Stimulated activated CD4-positive, alpha-beta T cell treated with anti-CD3 and anti-CD28 coated beads, Interleukin-2, amount 100 ng/mL, for 48 hours (primary cell): ENCODE measurements at places on chromosomes 5 and 9.

DNA sequence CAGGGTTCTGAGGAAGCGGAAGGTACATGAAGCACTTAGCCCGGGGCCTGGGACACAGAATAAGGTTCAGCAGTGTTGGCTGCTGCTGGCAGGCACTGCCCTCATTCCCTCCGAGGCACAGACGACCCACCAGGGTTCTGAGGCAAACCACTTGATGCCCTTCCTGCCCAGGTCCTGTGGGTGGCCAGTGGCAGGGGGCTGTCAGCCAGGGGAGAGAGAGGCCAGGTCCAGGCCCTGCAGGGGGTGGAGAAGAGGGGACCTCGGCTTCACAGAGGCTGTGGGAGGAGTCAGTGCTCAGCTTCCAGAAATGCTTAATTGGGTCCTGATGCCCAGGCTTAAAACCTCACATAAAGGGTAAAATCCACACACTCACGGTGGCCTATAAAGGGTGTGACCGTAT lies 4.4 kb upstream of the ZDHHC12 start:
- DNase-seq = no peak

DNA sequence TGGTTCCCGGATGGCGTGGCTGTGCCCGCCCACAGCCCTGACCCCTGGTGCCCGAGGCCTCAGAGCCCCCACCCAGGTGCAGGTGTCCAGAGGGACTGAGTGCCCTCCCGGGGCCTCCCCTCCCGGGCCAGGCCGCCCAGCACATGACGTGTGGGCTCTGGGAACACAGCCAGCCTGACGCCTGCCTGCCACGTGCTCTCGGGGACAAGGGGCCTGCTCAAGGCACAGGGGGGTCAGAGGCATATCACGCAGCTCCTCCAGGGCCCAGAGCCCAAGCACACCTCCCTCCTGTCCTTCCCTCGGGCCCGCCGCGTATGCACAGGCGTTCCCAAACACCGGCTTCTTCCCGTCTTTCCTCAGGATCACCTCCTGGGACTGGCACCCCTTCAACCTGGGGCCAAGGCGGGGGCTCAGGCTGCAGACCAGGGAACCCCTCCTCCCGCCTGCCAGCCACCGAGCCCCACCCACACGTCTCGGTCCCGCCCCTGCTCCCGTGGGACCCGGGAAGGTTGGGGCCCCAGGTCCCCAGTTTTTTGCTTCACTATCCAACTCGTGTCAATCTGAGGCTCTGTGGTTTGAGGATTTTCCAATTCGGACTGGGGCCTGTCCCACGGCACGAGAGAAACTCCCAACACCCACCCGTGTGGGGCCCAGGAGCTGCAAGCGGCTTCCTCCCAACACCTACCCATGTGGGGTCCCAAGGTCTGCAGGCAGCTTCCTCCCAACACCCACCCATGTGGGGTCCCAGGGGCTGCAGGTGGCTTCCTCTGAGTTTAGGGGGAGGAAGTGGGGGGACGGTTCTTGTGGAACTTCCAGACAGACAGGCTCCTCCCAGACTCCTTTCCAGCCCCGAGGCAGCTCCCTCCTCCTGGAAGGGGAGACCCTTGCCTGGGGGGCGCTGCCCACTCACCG lies 1.5 kb downstream of the LCN10 start:
- no peak for DNase-seq

GRCh38 chr9:120774719-120775118 lies 18.5 kb downstream of the FBXW2 start:
- DNase-seq = no peak

GRCh38 chr9:14591411-14591810 lies 101.8 kb downstream of the ZDHHC21 start:
- no peak for DNase-seq

GRCh38 chr5:122356855-122357254 lies 44.8 kb downstream of the SNCAIP start:
- DNase-seq = no peak

DNA sequence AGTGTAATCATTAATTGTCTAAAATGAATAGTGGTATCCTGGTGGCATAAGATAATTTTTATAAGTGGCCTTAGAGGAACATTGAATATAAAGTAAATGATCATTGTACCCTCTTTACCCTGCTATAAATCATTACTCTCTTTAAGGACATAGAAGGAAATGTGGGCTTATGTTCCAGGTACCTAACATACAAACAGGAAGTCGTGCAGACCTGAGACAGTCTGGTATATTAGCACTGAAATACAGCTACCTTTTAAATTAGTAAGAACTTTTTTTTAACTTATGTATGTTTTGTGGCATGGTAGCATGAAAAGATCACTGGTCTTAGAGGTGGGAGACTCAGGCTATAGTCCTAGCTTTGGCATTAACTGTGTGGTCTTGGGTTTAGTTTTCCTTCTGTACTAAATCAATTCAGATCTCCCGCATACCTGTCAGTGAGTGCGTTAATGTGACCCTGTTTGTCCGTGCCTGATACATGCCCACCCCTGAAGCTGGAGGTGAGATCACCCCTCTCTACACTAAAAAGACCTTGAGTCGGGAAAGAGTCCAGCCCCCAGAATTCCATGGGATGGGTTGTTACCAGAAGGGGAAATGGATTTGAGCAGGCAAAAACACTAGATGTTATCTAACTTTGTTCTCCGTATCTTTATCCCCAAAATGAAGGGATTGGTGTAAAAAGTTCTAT lies 59.4 kb upstream of the ERBIN start:
- no peak for DNase-seq

GRCh38 chr9:134897584-134898170 lies 17.1 kb downstream of the FCN2 start:
- DNase-seq = no peak

- DNase-seq = no peak
These were observed 1475.1 kb downstream of the MAT2B start for GRCh38 chr5:164980480-164980879.

DNA sequence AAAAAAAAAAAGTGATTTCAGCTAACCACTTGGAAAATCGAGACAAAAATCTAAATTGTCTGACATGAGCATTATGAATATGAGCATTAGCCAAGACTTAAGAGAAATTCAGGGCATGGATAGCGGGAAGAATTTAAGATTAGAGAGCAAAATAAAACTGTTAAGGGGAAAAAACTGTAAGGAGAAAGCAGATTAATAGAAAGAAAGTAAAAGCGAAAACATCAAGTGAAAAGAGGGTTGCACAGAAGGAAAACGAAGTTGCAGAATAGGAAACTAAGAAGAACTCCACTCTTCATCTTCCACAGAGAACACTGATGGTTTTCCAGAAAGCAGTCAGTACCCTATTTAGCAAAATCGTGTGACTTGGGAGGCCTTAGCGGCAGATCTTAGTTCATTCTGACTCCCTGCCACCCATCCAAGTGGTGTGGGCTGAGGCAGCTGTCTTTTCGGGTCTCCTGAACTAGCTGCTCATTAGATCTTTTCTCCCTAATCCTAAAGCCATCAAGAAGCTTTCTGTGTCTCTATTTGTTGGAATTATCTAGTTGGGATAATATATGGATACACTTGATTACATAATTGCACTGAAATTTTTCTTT lies 3.7 kb downstream of the NIM1K start:
- DNase-seq = no peak

DNA sequence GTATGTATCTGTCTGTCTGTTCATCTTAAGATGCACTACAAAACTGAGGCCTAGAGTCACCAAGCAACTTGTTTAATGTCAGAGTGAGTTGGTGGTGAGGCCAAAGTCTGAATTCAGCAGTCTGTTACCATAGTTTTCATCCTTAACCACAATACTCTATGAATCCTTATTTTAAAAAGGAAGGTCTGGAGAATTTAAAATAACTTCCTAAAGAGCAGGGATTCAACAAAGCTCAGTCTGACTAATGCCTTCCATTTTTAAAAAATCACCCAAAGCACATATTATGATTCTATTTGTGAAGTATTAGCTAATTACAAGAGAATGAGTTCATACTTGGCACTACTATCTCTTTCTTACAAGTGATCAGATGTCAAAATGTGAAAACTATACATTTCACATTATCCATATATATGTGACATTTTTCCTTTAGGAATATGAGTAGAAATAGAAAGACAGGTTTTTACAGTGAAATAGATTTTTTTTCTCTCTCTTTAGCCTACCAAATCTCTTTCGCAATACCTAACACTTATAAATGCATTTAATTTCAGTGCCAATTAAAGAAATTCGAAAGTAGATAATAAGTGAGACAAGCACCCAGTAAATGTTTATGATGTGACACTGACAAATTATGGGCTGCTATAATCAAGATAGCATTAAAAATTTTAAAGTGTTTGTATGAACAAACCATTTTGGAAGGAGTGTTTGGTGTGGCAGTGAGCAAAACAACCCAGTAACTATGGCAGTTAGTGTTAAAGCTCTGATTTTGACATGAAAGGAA lies 102.3 kb upstream of the CDKN2B start:
- DNase-seq = no peak

DNA sequence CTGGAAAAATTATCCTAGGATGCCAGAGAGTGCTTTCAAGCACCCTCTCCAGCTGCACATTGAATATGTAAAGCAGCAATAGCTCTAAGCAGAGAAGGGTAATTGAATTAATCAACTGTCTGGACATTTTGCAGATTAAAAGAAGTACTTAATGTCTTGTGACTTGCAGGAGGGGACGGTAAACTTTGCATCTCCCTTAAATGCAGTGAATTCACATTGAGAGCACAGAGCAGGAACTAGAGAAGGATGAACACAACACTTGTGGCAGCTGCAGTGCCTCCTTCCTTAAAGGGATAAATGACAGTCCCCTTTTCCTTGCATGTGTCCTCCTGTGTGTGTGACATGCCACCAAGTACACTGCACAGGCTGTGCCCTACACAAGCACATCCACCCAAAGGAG lies 7.4 kb upstream of the CDK5RAP2 start:
- no peak for DNase-seq

- DNase-seq = no peak
These were observed 107.8 kb downstream of the THBS4 start for GRCh38 chr5:80142996-80143395.
